ENCODE measurements at places on chromosomes 2 and 18.

- no peak for DNase-seq
These were observed 78.1 kb upstream of the KIF5C start for GRCh38 chr2:148796735-148797512.

GRCh38 chr2:241540771-241541561 is 17.6 kb upstream of the BOK start:
- DNase-seq: no peak

DNA sequence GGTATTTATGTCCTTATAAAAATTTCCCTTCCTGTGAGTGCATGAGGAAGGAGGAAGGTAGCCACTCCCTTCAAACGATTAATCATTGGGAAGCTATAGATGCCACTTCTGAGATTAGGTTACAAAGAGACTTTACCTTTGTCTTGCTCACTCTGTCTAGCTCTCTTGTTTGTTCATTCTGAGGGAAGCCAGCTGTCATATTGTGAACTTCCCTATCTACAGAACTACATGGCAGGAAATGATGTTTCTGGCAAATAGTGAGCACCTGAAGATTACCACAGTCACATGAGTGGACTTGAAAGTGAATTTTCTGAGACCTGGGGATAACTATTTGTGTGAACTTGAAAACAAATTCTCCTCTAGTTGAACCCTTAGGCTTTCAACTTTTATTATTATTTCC is 776.8 kb downstream of the CCDC85A start:
- DNase-seq: peak; percentile 8

- no peak for DNase-seq
These were observed 611.6 kb upstream of the SALL3 start for GRCh38 chr18:78367996-78368395.

DNA sequence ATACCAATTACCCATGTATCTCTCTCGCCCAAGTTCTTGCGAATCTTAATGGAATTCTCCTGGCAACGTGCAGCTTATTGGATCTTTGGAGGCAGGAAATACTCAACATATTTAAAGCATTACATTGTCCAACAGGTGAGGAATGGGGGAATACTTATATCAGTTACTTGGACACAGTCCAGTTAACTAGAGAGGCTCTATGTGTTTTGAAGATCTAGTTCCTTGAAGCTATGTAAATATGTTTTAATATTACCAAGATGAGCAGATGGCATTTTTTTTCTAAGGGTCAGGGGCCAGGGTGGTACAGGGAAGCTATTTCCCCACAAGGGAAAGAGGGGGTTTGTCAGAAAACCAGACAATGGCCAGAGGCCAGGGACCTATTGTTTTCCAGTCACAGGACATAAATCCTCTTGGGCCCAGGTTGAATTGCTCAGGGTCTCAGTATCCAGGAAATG is 26.8 kb upstream of the MC5R start:
- DNase-seq: no peak

- no peak for DNase-seq
These were observed 1.7 kb upstream of the SLC3A1 start for GRCh38 chr2:44273596-44273995.

DNA sequence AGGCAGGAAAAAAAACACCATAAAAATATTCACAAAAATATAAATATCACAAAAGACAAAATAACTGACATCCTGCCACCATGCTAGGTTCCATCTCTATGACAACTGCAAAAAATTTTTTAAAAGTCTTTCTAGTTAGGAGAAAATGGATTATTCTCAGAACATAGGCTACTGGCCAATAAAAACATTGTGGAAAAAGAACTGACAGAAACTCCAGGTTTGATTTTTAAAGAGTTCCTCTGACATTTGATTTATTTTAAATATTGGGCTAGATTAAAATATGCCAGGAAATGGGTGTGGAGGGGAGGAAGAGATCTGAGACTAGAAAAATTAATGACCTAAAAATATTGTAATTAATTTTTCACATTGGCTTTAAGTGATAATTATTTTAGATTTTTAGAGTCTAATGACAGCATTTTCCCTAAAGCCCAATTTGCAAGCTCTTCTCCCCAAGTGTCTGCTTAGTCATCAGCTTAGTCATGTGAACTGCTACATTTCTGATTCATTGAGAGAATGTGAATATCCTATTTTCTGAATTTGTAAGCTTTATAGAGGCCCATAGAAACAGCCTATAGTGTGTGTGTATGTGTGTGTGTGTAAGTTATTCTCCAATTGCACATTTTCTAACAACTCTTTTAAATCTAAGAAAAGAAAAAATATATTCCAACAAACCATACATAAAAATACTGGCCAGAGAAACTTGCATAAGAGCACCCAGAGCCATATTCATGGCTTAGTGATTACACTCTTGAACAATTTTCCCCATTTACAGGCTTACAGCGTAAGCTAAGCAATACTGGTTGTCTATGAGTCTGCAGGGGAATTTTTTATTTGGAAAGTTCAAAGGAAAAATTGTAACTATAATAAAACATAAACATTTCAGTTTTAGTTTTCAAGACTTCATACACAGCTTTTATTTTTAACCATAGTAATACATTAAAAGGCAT is 48.4 kb downstream of the TMEFF2 start:
- DNase-seq: no peak

Measured in NCI-H2081 (cell line).